ENCODE measurements at places on chromosomes 12 and 14.

DNA sequence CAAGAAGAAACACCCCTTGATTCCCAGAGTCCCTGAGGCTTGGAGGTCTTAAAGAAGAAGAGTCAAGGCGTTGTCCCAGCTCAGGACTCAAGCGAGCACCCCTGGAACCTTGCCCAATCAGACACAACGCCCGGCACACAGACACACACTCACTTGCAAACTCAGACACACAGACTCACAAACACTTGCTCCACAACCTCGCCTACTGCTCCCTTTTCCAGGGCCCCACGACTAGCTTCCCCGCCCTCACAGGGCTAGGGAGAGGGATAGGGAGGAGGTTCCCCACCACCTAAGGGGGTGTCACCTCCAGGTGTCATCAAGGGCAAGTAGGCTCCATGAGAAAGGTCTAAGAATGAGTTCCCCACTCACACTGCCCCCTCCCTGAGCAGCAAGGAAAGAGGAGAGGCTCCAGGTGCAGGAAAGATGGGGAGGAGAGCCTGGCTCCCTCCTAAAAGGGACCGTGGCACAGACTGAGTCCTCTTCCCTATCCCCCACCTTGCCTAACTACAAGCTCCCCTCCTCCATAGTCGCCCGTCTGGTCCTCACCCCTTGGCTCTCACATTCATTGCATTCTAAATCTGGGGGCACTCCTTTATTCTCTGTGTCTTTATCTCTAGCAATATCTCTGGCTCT is 717 bp downstream of the WNT10B start:
- DNase-seq: no peak

GRCh38 chr14:93951635-93952540 is 24.5 kb downstream of the ASB2 start:
- DNase-seq: no peak

DNA sequence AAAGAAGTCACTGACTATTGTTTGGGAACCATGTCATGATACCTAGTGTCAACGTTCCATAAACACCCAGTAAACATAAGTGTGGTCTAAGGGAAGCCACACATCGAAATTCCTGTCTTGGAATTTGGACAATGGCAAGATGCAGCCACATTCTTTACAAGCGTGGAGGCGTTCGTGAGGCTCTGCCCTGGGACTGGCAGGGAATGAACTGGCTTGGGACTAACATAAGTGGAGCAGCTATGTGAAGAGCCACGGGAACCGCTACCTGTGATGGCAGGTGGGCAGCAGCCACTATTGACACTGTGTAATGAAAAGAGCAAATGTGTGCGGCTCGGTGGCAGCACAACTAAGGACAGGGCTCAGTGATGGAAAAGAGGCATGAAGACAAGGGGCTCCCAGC is 10.0 kb upstream of the NRIP2 start:
- no peak for DNase-seq

- no peak for DNase-seq
Observed at GRCh38 chr12:3152892-3153291, 75.7 kb downstream of the TSPAN9 start.

DNA sequence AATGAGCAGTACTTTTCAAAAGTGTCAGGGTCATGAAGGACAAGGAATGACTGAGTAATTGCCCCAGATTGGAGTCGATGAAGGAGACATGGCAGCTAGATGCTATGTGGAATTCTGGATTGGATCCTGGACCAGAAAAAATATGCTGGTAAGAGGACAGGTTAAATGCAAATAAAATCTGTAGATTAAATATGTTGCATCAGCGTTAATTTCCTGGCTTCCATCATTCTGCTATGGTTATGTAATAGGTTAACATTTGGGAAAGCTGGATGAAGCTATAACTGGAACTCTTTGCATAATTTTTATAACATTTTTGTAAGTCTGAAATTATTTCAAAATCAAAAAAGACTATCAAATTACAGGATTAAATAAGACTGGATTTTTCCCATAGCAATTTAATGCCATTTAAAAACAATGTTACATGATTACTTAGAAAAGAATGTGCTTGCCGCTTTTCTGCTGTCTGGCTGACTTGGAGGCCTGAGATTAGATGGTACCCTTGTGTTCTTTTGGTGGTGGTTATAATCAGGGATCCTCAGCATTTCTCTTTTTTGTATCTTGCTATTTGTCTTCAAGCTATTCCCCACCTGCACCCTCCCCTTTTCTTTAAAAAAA is 65.1 kb downstream of the FBXW8 start:
- peak; percentile 34 for DNase-seq

GRCh38 chr14:74326369-74327152 is 21.7 kb upstream of the VRTN start:
- DNase-seq: no peak

- DNase-seq: no peak
Observed at GRCh38 chr12:29756741-29757390, 26.9 kb downstream of the TMTC1 start.

DNA sequence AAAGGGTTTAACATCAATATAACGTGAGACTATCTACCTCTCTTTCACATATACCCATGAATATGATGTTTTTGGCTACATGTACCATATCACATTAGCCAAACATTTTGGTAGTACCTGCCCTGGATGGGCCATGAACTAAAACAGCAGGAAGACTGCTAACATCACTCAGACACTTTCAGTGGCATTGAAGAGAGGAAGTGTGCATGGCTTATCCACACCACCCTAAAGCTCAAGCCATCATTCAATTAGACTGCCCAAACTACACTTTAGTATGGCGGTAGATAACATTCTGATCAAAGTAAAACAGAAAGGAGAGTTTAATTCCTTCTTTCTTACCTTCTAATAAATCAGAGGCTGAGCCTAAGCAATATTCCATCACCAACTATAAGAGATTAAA is 103.0 kb downstream of the PEBP1 start:
- no peak for DNase-seq

- no peak for DNase-seq
Observed at GRCh38 chr12:75000120-75000519, 209.5 kb downstream of the KCNC2 start.

DNA sequence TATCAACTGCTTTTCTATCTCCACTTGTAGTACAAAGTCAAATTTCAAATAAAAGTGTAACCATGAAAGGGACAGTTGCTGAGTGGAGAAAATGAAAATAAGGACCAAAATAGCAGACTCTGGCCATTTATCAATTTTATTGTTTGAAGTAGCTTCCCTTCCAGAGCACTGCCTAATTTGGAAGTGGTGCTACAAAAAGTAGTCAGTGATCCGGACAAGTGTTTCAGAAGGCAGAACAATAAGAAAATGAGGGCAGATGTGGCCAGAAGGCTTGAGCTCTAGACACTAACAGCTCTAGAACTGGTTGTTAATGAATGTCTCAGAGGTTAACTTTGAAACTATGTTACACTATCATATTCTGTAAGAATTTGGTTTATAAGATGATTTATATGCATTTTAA is 48.9 kb downstream of the ABCC9 start:
- DNase-seq: no peak

GRCh38 chr12:109698820-109699219 is 14.8 kb upstream of the FAM222A start:
- DNase-seq: no peak

GRCh38 chr14:73775339-73776193 is 61.4 kb upstream of the PNMA1 start:
- DNase-seq: no peak

- DNase-seq: peak; percentile 56
Observed at GRCh38 chr12:29148911-29149690, at the start of gene FAR2. TSS of gene FAR2 (plus strand) at chr12:29149278. CDS start at chr12:29270450, 121,172 bp downstream.

GRCh38 chr14:89129570-89129969 is 287.5 kb downstream of the FOXN3 start:
- no peak for DNase-seq

GRCh38 chr12:94634717-94635116 is 15.6 kb downstream of the TMCC3 start:
- no peak for DNase-seq
